Panc1 (cell line): ENCODE measurements at places on chromosomes 2 and 18.

GRCh38 chr18:13500869-13501542 is 225.4 kb downstream of the FAM210A start:
- no peak for DNase-seq

DNA sequence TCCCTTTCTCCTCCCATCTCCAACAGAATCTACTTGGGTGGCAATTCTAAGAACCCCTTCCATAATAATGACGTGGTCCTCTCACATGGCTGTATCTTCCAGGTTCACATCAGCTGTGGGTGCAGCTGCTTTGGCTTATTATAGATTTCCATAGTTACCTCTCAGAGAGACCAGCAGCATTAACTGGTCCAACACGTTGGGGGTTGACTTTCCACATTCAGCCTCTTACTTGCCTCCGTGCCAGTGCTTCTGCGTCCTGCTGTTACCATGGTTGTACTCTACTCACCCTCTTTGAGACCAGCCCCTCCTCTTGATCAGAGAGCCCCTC is 570.7 kb downstream of the PLCL1 start:
- DNase-seq: no peak

DNA sequence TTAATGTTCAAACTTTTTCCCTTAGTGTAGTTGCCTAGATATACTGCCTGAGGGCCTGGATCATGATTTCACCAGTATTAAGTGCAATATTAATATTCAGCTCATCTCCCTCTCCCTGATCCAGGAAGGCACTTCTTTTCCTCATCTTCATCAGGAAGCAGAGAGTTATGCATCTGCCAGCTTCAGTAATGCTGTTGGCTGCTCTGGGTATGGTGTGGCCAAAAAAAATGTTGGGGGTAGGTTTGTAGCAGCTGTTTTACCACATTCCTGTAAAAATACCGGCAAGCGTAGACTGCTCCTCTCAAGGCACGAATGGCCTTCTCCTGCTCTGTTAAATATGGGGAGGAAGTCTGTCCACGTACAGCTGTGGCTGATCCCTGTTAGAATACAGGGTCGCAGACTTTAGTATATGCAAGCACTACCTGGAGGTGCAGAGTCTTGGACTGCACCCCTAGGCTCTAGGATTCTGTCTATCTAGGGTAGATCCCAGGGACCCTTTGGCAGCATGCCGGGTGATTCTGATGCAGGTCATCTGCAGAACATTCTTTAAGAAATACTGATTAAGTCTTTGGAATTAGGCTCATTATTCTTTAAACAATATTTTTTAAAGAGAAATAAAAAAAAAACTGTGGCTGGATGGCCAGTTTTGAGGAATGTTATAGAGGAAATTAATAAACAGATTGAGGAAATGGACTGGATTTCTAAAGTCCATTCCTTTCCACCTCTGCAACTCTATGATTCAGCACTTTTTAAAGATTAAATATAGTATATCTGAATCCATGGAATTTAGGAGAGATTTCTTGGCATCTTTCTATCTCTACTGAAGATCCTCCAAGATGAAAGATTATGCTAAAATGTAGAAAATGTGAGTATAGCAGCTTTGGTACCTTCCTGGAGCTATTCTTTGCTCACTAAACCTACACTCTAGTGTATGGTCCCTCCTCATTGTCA is 21.0 kb upstream of the GLS start:
- no peak for DNase-seq

DNA sequence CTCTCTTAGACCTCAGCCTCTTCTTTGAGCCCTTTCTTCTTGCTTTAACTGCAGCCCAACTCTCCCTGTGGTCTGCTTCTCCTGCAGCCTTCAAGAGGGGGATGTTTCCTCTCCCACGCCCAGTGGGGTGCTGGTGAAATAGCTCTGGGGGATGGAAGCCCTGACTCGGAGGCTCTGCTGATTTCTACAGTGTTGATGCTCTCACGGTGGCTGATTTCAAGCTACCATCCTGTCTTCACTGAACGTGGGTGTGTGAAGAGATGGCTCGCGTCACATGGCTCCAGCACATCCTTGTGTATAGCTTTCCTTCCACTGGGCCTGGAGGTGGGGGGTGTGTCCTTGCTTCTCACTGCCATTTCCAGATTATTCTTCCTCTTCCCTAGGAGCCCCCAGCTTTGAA is 20.0 kb downstream of the MPP4 start:
- no peak for DNase-seq

DNA sequence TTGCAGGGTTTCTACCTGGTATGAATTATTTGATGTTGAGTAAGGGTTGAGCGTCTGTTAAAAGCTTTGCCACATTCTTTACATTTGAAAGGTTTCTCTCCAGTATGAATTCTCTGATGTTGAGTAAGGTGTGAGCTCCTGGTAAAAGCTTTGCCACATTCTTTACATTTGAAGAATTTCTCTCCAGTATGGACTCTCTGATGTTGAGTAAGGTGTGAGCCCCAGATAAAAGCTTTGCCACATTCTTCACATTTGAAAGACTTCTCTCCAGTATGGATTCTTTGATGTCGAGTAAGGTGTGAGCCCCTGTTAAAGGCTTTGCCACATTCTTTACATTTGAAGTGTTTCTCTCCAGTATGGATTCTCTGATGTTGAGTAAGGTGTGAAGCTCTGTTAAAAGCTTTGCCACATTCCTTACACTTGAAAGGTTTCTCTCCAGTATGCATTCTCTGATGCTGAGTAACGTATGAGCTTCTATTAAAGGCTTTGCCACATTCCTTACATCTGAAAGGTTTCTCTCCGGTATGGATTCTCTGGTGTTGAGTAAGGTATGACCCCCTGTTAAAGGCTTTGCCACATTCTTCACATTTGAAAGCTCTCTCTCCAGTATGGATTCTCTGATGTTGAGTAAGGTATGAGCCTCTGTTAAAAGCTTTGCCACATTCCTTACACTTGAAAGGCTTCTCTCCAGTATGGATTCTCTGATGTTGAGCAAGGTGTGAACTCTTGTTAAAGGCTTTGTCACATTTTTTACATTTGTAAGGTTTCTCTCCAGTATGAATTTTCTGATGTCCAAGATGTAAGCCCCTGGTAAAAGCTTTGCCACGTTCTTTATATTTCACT is 27.1 kb downstream of the ZNF519 start:
- no peak for DNase-seq

DNA sequence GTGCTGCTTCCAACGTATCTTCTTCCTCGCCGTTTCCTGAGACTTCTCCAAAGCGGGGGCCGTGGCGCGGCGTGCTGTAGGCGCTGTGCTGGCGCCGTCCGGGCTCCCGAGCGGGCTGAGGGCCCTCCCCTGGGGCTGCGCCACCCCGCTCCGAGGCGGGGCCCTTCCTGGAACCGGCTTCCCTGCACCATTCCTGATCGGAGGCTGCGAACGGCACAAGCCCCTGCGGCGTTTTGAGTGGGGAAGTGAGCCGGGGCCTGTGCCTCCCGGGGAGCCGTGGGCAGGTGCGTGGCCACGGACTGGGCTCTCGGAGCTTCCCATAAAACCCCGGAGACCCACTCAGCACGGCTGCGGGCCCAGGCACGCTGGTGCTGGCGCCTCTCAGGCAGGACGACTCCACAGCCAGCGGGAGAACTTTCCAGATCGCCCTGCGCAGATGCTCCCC is 74.7 kb downstream of the PSMG2 start:
- no peak for DNase-seq
